ENCODE measurements at places on chromosomes 4 and X.

DNA sequence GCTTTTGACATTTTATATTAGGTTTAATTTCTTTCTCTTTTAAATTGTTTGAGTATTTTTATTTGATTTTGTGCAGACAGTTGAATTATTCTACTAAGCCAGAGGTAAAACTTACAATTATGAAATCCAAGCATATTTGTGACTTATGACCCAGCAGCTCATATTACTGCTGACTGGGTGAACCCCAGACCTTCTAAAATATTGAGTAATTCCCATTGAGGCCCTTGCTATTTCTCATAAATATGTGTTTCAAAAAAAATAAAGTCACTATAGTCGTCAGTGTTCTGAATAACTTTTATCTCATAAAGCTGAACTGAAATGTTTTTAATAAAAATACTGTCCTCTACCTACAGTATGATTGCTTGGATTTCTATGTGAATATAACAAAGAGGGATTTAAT lies 303.1 kb downstream of the IQCM start:
- DNase-seq, result no peak

- no peak for DNase-seq
Measured at GRCh38 chr4:155143512-155143911, 64.9 kb upstream of the NPY2R start.

DNA sequence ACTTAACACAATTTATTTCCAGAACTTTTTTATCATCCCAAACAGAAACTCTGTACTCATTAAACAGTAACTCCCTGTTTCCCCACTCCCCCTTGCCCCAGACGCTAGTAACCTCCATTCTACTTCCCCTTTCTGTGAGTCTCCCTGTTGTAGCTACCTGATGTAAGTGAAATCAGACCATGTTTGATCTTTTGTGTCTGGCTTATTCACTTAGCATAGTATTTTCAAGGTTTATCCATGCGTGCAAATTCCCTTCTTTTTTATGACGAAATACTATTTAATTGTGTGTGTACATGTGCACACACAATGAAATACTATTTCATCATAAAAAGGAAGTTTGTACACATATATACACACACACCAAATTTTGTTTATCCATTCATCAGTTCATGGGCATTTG lies 5.2 kb downstream of the PKD2 start:
- DNase-seq, result no peak

DNA sequence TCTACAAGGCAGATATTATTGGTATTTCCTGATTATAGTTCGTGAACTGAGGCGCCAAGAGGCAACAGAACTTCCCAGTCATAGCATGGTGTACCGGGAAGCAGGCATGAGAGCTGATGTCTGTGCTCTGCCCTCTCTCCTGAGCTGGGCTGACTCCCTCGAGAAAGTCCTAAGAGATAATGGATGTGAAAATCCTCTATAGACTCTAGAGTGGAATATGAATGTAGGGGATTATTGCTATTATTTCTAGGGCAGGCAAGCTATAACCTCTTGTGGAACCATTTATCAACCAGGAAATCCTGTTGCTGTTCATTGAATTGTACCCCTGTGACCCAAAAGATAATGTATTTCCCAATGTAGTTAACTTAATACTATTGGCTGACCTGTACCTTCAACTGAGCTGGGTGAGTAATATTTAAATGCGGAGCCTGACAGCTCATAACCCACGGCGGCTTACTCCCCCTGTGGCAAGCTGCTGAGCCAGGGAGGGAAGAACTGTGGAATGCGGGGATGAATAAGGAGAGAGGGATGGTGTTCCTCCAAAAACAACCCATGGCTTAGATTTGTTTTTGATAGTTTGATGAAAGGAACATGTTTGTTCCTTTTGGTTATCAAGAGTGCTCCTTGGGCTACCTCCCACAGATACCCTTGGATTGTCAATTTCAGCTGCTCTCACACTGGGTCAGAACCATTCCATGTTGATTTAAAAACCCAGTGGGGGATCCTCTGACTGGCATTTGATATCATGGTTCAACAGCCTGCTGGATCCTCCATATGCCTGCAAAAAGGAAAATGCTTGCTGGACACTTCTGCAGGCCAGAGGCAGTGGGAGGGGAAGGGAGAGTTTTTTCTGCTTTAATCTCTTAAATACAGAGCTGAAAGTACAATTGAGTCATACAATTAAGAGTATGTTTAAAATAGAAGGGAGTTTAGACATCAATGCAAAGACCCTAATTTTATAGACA lies 339.0 kb upstream of the BOD1L1 start:
- no peak for DNase-seq

GRCh38 chr4:176508780-176509331 lies 189.1 kb downstream of the SPCS3 start:
- no peak for DNase-seq

- no peak for DNase-seq
Measured at GRCh38 chr4:167023364-167023925, 210.8 kb downstream of the SPOCK3 start.

GRCh38 chrX:27229721-27230120 lies 233.4 kb downstream of the PPP4R3C start:
- no peak for DNase-seq

DNA sequence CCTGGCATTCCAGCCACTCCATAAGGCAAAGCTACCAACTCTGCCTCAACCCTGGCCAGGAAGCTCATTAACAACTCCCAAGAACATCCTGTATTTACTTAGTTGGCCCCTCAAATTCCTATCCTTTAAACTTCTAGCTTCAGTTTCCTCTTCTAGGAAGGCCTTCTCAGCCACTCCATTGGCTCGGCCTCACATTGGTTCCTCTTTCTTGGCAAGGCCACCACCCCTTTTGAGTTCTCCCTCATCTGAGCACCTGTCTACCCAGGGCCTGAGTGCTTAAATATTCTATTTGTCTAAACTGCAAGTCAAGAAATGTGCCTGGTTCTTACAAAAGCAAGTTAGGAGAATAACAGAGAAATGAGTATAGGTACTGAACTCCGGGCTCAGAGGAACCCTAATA lies 10.0 kb downstream of the SMC1A start:
- DNase-seq, result no peak

GRCh38 chr4:154485127-154485773 lies 6.3 kb downstream of the DCHS2 start:
- DNase-seq, result no peak
